Activated naive CD4-positive, alpha-beta T cell treated with anti-CD3 and anti-CD28 coated beads for 36 hours (primary cell): ENCODE measurements at places on chromosomes 5 and 9. TPM values are rescaled to one million over a fixed set of nuclear protein-coding genes. Genes with fewer than 3 reads are reported as not detected.

Gene NTNG2
- 0.52 TPM for total RNA-seq

Gene HTR4
- not detected for total RNA-seq

Gene KIF12
- not detected for total RNA-seq

Gene PCDHA1
- total RNA-seq = not detected

Gene ZMYND19
- 52.5 TPM for total RNA-seq

Gene MARVELD2
- 0.64 TPM for total RNA-seq

Gene BAAT
- not detected for total RNA-seq

Gene PCDHA12
- total RNA-seq = not detected

Gene BTNL3
- not detected for total RNA-seq

Gene TGFBR1
- 13.7 TPM for total RNA-seq

Gene RANBP3L
- total RNA-seq = not detected

Gene SURF6
- total RNA-seq = 13.6 TPM

Gene SLCO4C1
- total RNA-seq = 0.07 TPM

Gene MAP1B
- 0.32 TPM for total RNA-seq

Gene LCN12
- total RNA-seq = 1.1 TPM
